Cortex of kidney (tissue), 1 donor: ENCODE measurements at places on chromosomes 5 and 9.

DNA sequence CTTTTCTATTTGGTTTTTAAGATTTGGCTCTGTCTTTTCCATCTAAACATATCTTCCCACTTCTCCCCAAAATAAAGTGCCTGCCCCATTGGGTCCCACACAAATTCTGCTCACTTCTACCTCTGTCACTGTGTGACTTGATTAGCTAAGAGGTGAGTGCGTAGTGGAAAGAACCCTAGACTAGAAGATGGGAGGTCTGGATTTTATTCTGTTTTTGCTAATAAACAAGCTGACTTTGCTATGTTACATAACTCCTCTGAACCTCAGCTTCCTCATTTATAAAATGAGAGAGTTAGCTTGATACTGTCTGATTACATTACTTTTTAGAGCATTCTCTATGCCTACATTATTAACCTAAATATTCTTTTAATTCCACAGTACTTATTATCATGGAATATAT is 51.3 kb upstream of the PTGER4 start:
- no peak for DNase-seq

GRCh38 chr9:83154821-83155220 is 91.9 kb upstream of the RASEF start:
- no peak for DNase-seq

DNA sequence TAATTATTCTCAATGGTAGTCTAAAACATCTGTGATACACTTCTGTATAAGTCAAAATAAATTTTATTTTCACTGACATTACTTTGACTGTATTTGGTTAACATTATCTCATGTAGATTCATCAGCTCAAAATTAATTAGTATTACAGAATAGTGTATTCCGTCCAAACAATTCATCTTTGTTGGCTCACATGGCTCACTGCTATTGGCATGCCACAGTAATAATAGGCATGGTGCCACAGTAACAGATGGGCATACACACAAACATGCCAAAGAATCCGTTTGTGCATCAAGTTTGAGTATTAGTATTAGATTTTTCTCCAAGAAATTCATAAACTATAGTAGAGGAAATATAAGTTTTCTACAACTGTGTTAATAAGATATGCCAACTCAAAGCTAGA is 14.2 kb downstream of the AP3B1 start:
- DNase-seq = no peak

- no peak for DNase-seq
These were observed 265.0 kb downstream of the TRPM3 start for GRCh38 chr9:70856411-70856810.
